Substantia nigra (tissue), 51 donors: ENCODE measurements at places on chromosomes 1 and 21.

DNA sequence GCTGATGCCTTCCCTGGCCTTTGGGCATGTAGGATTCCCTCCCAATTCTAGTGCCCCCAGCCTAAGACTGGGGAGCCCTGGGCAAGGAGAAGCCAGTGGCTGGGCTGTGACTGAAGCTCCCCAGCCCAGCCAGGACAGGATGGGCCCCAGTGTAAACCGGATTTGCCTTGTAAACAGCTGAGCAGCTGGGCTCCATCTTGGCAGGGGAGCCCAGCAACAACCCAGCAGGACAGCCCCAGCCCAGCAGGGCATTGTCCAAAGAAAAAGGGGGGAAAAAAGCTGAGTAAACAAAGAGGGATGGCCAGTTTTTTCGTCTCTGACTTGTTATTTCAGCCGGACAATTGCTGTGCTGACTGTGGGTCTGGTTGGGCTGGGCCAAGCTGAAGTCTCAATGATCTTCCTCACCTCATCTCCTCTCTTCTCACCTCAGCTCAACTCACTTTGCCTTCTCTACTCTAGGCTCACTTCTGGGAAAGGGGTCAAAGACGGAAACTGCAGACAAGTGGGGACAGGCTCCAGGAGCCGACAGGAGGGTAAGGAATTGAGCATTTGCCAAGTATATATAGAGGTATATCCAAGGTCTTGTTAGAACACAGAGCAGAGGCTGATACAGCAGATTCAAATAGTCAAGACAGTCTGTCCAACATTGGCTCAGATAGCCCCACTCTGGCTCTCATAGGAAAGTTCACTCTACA lies 97.7 kb downstream of the TMEM53 start:
- DNase-seq: no peak

DNA sequence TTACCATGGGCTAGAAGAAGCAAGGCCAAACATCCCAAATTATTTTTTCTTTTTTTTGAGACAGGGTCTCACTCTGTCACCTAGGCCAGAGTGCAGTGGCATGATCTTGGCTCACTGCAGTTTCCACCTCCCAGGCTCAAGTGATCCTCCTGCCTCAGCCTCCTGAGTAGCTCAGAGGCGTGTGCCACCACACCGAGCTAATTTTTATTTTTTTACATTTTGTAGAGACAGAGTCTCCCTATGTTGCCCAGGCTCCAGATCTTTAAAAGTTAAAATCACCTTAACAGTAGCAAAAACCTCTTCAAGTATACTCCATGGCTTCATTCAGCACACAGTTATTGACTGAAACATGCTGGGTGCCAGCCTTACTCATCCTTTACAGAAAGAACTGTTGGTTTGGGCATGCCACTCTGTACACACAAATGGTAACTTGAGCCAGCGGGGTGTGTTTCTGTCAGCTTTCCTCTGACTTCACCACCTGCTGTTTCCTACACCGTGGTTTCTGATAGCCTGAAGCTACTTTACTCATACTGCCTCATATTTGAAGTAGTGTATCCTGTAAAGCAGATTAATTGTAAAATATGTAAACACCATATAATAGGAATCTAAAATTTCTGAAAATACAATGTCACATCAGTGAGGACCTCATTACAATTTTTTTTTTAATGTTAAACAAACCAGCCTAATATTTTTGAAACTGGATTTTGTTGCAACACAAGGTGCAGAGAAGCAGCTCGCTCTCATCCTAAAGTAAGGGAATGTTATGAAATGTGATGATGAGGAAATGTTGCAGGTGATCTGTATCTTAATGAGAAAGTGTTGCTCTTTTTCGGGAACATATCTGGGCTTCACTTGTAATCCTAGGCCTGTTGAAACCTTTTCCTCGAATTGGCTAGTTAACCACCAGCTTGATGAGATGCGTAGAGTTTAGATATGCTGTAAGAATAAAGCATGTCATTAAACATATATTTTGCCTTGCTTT lies 113.9 kb downstream of the ATP5PO start:
- DNase-seq: no peak

GRCh38 chr1:214966346-214966745 lies 116.2 kb upstream of the KCNK2 start:
- no peak for DNase-seq

DNA sequence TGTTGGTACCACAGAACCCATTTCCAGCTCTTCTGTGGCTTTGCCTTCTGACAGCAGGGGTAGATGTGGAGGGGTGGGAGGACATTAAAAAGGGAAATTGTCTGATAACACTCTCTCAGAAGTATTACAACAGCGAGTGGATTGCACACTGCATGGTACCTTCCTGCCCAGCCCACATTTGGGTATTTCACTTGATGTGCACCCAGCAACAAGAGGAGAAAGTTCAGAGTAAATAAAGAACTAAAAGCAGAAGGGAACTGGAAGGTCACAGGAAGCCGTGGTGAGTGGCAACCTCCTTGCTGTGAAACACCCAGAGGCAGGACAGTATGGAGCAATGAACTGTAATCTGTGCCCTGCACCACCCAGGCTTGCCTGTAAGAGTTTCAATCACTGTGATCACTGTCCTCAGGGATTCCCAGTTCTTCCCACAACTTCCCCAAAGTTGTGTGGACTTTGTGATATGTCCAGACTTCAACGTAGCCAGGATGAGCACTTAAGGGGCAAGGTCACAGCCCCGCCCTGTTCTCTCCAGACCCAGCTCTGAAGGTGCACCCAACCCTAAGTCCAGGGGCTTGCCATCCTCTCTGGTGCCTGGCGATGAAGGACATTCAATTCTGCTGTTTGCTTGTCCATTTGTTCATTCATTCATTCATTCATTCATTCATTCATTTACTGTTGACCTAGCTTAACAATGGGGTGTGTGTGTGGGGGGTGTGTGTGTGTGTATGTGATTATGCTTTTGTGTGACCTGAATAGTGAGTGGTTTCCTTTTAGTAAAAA lies 18.7 kb upstream of the F5 start:
- DNase-seq: no peak

DNA sequence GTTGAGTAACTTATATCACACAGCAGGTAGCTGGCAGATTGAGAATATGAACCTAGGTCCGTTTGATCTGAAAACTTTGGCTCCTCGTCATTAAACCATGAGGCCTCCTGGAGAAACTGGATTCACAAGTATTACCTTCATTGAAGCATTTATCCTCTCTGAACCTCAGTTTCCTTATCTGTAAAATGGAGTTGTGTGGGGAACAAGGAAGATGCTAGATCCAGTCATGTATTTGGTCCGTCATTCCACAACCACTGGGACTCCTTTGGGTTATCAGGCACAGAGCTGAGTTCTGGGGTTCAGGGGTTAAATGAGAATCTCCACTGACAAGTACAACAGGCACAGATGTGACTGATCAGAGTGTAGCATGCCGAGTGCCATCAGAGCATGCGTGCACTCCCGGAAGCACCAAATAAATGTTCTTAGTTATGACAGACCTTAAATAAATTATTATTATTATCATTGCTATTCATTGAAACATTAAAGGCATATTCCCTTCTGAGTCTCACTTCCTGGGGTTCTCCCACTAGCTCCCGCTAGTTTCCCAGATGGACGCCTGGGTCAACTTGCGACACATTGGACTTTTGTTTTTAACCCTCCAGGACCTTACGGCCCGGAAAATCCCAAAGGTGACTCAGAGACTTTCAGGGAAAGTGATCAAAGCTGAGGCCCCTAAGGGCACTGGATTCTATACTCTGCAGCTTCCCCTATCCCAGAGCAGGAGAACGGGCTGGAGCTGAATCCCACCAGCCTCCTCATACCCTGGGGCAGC lies 130.6 kb downstream of the PLPP3 start:
- no peak for DNase-seq

GRCh38 chr21:15208786-15209185 lies 144.0 kb upstream of the NRIP1 start:
- no peak for DNase-seq

DNA sequence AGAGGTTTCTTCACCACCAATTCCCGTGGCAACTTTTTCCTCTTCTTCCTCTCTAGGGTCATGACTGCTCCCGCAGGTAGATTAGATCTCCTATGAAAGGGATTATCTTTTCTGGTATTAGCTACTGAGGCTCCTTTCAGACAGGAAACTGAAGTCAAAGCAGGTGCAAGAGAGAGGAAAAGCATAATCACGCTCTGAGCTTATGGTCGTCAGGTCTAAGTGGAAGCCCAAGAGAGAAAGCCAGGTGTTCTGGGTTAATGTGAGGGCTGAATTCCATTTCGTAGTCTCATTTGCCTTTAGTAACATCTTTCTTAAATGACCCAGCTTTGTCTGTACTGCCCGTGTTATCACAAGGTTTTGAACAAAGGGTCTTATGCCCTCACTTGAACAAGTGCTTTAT lies 8.3 kb upstream of the MAP3K21 start:
- no peak for DNase-seq

- no peak for DNase-seq
Measured at GRCh38 chr1:46334030-46334384, 6.6 kb upstream of the NSUN4 start.

- DNase-seq: no peak
Measured at GRCh38 chr1:77571642-77572041, 110.8 kb downstream of the ZZZ3 start.

DNA sequence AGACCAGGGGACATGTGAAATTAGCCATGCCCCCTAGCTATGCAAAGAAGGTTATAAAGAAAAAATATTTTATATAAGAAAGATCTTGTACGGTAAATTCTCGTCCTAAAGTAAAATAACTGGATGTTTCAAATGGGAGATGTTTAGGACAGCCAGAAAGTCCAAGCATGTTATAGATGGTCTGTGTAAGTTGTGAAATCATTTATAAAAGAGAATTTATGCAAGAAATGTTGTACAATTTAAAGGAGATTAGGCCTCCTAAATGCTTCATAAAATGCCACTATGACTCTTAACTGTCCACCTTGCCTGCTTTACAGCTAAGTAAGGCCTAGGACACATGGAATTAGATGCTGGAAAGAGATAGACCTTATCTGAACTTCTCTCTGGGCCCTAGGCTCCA lies 118.1 kb upstream of the POGK start:
- DNase-seq: no peak

DNA sequence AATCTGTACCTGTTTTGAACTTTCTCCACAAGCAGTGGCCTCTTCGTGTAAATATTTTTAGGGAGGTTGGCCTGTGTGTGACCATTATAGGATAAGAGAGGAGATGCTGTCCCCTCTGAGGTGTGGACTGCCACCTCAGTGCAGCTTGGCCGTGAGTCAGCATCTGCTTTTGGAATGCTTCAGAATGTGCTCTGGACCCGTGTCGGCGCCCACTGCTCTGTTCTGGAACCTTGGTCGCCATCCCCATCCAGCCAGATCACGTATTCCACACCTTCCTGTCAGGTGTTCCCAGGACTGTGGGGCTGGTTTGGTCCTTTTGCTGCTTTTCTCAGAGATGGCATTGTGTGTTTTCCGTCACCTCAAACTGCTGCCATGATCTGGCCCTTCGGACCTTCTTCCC lies 5.5 kb downstream of the UCK2 start:
- no peak for DNase-seq

GRCh38 chr1:226639631-226640061 lies 91.1 kb downstream of the STUM start:
- DNase-seq: no peak

DNA sequence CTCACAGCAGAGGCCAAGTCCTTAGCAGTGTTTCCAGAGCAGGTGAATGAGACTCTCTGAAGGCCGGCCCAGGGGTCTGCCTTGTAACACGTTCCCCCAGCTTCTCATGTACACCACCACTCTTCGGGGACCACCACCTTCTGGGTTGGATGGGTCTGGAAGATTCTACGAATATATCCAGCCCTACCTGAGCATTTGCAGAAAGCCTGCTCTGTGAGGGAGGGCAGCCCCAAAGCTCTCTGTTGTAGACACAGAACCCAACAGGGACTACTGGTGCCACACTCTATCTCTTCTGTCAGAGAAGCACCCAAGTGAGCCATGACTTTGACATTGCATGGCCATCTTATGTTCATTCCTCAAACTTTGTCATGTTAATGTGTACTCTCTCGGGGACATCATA lies 61.8 kb downstream of the CD247 start:
- no peak for DNase-seq

DNA sequence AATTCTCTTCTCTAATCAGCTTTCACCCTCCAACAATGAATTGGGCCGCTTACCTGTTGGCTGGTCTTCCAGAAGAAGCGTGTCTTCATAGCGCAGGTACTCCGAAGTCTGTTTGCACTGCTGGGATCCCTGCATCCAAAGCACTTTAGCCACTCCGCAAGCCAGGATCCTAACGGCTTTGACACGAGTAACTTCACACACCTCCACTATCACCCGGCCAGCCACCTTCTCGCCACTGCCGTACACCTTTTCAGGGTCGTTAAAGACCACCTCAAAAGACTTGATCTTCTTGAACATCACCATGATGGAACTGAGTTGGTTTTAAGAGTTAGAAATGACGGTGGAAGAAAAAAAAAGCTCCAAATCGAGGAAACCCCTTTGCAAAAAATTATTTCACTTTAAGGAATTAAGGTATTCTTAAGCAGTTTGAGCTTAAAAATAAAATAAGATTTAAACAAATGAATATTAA lies 381 bp downstream of the TXNIP start:
- no peak for DNase-seq

DNA sequence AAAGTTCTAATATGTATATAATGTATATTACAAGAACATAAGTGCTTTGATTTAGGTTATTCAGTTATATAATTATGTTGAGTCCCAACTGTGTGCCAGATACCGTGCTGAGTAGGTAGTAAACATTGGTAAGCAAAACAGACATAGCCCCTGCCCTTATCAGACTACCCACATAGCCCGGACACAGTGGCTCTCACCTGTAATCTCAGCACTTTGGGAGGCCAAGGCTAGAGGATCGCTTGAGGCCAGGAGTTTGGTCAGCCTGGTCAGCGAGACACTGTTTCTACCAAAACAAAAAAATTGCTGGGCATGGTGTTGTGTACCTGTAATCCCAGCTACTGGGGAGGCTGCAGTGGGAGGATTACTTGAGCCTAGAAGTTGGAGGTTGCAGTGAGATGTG lies 30.7 kb downstream of the RNF11 start:
- DNase-seq: no peak

DNA sequence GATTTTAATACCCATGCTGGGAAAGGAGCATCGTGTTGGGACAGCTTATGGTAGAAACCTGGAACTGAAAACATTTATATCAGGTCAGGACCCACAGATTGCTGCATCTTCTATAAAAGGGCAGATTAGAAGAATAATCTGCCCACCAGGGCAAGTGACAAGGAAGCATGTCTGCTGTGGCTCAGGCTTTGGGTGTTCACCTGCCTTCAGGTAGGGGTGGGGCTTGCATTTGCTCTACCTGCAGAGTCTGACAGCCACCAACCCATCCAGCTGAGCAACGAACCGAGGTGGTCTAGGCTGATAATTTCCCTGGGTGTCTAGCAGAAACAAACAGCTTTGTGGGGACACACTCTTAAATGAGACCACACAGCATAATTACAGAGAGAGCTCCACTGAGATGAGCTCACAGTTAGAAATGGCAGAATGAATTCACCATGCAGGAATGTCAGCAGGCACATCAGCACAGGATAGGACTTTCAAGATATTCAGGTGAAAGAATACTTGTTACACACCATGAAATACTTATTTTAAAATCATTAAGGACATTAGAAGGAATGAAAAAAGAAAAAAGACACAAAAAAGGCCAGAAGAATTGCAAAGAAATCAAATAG lies 36.1 kb upstream of the B3GALT5 start:
- DNase-seq: no peak
